ENCODE measurements at places on chromosomes 6 and 20. TPM values are rescaled to one million over a fixed set of nuclear protein-coding genes. Genes with fewer than 3 reads are reported as not detected.

FABP7 gene
- not detected for total RNA-seq

PHACTR3 gene
- 0.23 TPM for total RNA-seq

POPDC3 gene
- total RNA-seq, result 24.4 TPM

HLA-DQB2 gene
- total RNA-seq, result not detected

DNAH8 gene
- total RNA-seq, result not detected

BIRC7 gene
- total RNA-seq, result 2.3 TPM

SIRPB1 gene
- 0.29 TPM for total RNA-seq

HLA-G gene
- not detected for total RNA-seq

OR2J3 gene
- not detected for total RNA-seq

RHAG gene
- total RNA-seq, result not detected

FAM209B gene
- 0.22 TPM for total RNA-seq

MEP1A gene
- total RNA-seq, result not detected

RPS6KA2 gene
- total RNA-seq, result 0.26 TPM

OR2H1 gene
- total RNA-seq, result not detected

OR2B2 gene
- not detected for total RNA-seq

CENPQ gene
- total RNA-seq, result 6.1 TPM

TRAPPC3L gene
- total RNA-seq, result not detected

RBM39 gene
- 181 TPM for total RNA-seq

AKAP12 gene
- 197 TPM for total RNA-seq

ANGPT4 gene
- total RNA-seq, result 0.03 TPM

C6orf52 gene
- 1.6 TPM for total RNA-seq

SEL1L2 gene
- not detected for total RNA-seq

SLC17A2 gene
- not detected for total RNA-seq

PNPLA1 gene
- total RNA-seq, result not detected

SLC52A3 gene
- 0.57 TPM for total RNA-seq

TFAP2D gene
- not detected for total RNA-seq

FAM83D gene
- 63.6 TPM for total RNA-seq

TMEM74B gene
- 3.0 TPM for total RNA-seq

AFG1L gene
- total RNA-seq, result 2.4 TPM

OLIG3 gene
- total RNA-seq, result not detected

GINS1 gene
- total RNA-seq, result 34.6 TPM

CD24 gene
- 307 TPM for total RNA-seq
